ENCODE measurements at places on chromosomes 7 and 10.

DNA sequence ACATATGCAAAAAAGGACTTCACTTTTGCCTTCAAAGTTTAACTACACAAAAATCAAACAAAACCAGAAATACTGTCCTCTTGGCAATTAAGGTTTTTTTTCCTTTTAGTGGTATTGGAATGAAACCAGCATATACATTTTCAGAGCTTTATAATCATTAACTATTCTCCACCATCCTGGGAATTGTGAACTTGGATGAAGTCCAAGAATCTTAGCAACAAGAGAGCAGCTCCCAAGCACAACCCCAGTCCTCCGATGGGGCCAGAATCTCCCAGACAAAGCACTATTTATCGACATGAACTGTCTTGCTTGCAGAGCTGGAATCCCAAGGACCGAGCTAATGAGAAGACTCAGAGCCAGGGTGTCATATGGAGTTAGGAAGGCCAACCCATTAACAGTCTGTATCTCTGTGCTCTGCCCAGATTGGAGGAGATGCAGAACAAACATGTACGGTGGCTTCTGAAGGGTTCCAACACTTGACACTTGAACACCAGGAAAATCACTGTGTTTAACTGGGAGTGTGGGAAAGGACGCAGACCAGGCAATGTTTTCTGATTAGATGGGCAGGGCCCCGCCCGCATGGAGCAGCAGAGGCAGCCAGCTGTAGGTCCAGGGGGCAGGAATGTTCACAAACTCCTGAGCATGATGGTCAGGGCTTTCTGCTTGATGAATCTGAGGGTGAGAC lies 35.5 kb downstream of the PPP1R3C start:
- DNase-seq, result no peak

GRCh38 chr7:140145709-140146108 lies 31.1 kb downstream of the KDM7A start:
- no peak for DNase-seq

DNA sequence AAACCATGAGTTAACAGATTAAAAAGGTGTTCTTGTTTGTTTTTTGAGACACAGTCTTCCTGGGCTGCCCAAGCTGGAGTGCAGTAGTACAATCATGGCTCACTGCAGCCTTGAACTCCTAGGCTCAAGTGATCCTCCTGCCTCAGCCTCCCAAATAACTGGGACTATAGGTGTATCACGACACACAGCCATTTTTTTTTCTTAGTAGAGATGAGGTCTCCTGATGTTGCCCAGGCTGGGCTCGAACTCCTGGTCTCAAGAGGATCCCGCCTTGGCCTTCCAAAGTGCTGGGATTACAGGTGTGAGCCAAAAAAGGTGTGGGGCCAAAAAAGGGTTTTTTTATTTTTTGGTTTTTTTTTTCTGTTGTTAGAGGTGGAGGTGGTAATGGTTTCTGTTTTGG lies 29.3 kb downstream of the KMT2C start:
- no peak for DNase-seq

DNA sequence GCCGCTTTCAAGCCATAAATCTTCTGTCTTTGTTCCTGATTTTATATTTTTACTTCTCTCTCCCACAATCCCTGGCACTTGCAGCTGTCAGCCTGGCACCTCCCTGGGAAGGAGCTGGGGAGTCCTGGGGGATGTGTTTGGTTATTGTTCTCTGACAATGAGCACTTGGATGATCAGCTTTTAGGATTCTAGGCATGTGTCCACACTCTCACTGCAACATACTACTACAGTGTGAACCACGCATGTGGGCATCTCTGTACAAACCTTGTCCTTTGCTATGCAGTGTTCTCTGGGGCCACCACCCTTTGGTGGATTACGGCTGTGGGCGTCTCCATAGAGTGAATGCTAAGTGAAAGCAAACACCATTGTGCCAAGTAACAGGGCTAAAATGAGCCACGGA lies 168.4 kb upstream of the KMT2E start:
- no peak for DNase-seq

GRCh38 chr7:35521941-35522340 lies 173.0 kb downstream of the HERPUD2 start:
- DNase-seq, result no peak

GRCh38 chr10:32139223-32140073 lies 83.2 kb upstream of the KIF5B start:
- peak; percentile 99 for DNase-seq

GRCh38 chr10:118720685-118721538 lies 33.9 kb downstream of the CACUL1 start:
- DNase-seq, result peak; percentile 51

GRCh38 chr7:134632937-134633540 lies 13.6 kb upstream of the BPGM start:
- peak; percentile 66 for DNase-seq

DNA sequence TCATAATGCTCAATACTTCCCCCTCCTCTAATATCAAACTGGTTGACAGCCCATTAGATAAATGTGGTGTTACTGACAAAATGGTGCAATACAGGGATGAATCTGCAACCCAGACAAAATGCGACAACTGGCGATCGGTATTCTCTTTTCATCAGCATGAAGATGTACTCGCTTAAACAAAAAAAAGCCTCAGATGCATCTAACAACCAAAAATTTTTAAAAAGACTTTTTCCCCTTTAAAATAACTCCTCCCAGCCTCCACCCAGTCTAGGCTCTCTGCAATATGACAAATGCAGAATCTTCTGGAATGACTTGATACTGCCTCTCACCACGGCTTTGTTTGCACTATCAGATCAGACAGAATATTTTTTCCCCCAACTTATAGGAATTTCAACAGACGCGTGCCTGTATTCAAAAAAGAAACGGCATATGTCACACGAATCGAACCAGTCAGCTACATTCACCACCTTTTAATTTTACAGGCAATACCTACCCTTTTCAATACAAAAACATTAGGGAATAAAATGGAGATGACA lies 1.2 kb downstream of the YWHAG start:
- DNase-seq, result no peak

- no peak for DNase-seq
These were observed 70.8 kb upstream of the ZNF438 start for GRCh38 chr10:31102421-31102820.

DNA sequence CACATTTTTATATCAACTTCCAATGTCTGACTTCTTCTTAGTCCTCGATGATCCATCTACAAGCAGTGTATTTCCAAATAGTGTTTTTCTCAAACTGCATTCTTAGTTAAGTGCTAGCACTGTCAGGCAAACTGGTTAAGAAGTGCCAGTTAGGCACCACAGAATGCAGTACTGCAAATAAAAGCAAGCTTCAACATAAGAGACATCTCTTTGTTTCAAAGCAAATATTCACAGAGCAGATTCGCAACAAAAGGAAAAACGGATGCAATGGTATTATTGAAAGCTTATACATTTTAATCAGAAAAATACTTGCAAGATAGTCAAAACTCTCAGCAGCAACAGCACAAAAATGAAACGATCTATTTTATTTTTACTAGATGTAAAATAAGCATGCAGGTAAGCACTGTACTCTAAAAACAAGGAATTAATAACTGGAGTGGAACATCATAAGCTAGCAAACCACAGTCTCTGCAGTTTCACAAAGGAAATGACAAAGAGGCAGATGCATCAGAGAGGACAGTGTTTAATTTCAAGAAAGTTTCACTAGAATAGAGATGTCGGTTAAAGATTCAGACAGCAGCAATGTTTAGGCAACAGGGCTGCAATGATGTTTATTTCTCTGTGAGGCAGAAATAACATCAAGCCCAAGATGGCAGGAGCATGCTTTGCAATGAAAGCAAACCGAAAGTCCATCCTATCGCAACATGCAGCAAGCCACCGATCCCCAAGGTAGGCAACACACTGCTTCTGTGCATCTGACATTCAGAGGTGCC lies 82.0 kb downstream of the FGFR2 start:
- DNase-seq, result no peak

DNA sequence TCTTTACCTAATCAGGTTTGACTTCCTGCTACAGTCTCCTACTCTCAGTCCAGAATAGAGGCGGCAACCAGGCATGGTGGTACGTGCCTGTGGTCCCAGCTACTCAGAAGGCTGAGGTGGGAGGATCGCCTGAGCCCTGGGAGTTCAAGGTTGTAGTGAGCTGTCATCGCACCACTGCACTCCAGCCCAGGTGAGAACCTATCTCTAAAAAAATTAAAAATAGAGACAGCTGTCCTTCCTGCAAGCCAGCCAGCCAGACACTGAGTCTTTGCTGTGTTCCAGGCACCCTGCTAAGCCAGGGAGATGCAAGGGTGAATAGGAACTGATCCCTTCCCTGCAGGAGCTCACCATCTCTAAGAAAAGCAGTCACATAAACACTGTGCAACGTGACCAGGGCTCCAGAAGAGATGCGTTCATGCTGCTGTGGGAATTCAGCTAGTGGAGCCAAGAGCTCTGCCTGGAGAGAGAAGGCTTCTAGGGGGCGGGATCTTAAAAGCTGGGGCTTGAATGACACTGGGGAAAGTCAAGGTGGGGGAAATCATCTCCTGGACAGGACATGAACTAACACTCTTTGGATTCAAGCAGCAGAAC lies 22.1 kb upstream of the SLIT1 start:
- DNase-seq, result no peak

DNA sequence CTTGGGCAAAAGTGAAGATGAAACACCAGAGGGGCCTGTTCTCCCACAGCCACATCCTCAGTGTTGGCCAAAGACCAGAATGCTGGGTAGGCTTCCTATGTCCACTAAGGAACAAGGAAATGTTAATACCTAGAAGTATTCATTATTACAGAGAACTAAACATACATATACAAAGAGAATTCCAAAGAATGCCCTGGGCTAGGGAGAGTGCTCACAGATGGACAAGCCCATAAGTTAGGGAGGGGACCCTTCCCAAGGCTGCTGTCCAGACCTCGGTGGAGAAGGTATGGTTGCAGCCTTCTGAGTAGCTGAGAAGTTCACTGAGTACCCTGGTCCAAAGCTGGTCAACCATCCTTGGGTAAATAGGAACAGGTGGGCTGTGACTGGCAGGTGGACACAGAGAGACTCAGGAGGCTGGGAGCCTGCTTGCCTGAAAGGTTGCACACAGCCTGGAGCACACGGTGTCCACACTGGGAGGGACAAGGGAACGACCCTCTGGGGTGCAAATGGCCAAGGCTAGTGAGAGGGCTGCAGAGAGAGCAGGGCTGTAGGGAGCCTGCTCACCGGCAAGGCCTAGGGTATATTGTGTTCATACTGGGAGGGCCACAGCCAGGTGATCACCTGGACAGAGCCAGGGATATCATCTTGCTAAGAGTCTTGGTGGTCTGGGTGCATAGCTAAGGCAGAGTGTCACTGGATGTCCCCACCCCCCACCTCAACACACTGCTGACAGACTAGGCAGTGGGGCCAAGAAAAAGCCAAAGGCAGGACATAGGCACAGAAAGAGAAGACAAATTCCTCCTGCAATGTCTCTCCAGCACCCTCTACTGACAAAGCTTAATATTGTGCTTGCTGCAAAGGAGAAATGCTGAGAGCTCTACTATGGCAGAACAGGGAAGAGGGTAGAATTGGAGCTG lies 40.3 kb downstream of the CPVL start:
- DNase-seq, result peak; percentile 82

DNA sequence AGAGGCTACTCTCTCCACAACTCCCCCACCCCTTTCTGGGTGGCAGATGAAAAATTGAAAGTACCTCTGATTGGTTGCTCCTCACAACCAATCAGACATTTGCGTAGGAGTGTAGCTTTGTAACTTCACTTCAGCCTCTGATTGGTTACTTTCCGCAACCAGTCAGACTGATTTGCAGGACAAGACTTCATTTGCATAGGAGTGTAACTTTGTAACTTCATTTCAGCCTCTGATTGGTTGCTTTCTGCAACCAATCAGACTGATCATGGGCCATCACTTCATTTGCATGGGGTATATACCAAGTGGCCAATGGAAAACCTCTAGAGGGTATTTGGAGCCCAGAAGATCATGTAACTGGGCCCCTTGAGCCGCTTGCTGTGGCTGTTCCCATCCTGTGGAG lies 25.6 kb downstream of the CDNF start:
- peak; percentile 49 for DNase-seq

- DNase-seq, result no peak
These were observed 58.4 kb downstream of the ZNF22 start for GRCh38 chr10:45058992-45059561.

DNA sequence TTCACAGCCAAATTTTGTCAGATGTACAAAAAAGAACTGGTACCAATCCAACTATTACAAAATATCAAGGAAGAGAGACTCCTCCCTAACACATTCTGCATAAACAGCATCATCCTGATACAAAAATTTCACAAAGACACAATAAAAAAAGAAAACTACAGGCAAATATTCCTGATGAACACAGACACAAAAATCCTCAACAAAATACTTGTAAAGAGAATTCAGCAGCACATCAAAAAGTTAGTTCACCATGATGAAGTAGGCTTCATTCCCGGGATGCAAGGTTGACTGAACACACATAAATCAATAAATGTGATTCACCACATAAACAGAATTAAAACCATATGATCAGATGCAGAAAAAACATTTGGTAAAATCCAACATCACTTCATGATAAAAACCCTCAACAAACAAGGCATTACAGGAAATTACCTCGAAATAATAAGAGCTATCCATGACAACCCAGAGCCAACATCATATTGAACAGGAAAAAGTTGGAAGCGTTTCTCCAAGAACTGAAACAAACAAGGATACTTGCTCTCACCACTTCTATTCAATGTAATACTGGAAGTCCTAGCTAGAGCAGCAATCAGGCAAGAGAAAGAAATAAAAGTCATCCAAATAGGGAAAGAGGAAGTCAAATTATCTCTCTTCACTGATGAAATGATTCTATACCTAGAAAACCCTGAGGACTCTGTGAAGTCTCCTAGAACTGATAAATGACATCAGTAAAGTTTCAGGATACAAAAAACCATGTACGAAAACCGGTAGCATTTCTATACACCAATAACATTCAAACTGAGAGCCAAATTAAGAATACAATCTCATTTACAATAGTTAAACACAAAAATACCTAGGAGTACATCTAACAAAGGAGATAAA lies 223.1 kb downstream of the REEP3 start:
- DNase-seq, result no peak

DNA sequence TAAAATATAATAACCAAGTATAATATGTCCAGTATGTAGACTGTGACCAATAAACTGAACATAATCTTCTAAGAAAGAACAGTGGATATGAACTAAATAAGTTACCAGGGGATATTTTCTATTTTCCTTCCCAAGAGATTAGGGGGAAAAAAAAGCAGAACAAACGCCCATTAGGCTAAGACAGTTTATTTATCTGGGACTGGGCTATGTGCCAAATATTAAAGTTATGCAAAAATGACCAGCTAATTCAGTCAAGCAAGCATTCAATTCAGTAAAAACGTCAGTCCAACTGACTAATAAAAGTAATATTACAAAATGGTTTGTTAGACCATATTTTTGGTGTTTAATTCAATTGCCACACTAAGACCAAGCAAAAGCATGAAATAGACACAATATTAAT lies 122.2 kb downstream of the TSPAN12 start:
- DNase-seq, result no peak

GRCh38 chr7:80720146-80720545 lies 81.7 kb downstream of the CD36 start:
- no peak for DNase-seq

All from mesendoderm (in vitro differentiated cells).